Posterior vena cava (tissue), 2 donors: ENCODE measurements at places on chromosomes 1 and 21.
A peak's percentile ranks its signal among the peaks of the same experiment; 100 is the strongest.

DNA sequence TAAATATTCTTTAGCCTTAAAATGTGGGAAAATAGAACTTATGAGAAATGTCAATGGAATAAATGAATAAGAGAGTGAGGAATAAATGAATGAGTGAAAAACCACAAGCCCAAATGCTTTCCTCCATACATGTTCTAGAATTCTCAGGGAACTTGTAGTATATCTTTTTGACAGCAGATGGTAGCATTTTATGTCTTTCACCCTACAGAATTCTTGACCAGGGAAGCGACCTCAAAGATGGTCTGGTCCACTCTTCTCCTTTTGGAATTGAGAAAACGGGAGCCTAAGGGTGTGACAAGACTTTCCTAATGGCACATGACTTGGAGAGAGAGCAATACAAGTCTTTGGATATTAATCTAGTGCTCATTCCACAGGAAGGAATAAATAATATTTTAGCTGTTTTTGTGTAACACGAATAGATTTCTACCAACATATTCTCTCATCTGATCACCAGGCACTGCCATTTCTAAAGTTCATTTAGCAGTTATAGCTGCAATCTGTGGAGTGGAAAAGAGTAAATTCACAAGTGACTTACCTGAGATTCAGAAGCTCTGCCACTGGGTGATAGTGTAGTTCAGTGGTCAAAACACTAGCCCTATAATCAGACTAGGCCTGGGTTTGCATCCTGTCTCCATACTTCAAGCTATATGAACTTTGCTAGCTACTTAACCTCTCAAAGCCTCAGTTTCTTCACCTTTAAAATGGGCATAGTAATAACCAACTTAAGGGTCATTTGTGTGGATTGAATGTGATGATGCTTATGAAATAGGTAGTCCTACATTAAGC lies 15.0 kb upstream of the F5 start:
- no peak for DNase-seq

- no peak for DNase-seq
Measured at GRCh38 chr1:67747671-67748546, 62.9 kb downstream of the GADD45A start.

- no peak for DNase-seq
Measured at GRCh38 chr21:37452227-37452626, 85.7 kb downstream of the DYRK1A start.

DNA sequence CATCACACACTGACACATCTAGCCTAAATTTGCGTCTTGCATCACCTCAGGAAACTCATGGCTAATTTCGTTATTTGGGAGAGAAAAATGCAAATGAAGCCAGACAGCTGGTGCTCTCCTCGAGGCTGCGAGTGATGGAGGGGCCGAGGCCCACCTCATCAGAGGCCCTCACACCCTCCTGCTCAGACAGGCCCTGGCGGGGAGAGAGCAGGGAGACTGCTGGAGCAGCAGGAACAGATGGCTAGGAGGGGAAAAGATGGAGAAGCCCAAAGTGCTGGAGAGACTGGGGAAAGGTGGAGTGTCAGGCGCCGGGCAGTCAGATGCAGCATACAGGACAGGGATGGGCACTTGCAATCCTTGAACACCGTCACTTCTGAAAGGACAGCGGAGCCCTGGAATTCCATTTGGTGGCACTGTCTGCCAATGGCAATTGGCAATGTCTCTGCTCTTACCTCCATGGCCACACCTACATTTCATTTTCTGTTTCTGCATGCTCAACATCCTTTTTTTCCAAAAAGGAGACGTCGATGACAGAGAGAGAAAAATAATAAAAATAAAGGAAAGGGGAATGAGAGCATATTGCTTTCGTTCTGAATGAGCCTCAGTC lies 286.2 kb downstream of the SPATA17 start:
- DNase-seq: no peak

GRCh38 chr1:156481527-156481926 lies 19.0 kb downstream of the MEF2D start:
- DNase-seq: peak; percentile 32

GRCh38 chr1:209667708-209668107 lies 7.5 kb upstream of the G0S2 start:
- no peak for DNase-seq

DNA sequence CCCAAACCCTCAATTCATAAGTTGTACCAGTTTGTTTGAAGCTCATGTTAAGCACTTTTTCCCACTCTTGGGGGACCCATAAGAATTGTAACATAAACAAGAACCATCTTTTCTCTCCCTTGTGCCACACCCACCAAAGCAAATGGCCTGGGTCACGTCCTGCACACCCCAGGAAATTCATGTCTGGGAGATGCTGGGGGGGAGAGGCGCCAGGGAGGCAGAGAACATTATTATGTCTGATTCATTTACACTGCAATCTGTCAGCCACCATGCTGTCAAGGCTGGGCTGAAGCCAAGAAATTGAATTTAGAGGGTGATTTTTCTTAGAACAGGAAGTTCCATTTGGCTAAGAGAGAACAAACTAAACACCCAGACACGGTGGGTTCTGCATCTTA lies 37.2 kb upstream of the IPO9 start:
- no peak for DNase-seq

DNA sequence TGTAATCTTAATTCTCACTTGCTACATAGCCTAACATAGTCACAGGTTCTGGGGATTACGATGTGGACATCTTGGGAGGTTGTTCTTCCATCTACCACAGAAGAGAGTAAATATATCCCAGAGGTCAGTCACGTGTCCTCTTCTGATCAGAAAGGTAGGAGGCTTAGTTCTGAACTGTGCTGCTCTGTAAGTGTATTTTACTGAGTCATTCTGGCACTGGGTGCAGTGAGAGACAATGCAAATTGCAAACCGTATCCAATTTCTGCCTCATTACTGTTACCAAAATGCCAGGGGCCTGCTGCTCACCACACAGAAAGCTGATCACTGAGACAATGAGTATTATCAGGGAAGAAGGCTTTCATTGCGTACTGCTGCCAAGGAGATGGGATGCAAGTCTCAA lies 104.0 kb downstream of the GABPA start:
- DNase-seq: no peak
